Uterus (tissue), 4 donors: ENCODE measurements at places on chromosomes 5 and 9. TPM values are rescaled to one million over a fixed set of nuclear protein-coding genes. Genes with fewer than 3 reads are reported as not detected.

The RASA1 gene
- 59.9 TPM for total RNA-seq

The SPINK7 gene
- total RNA-seq, result not detected

The GZMA gene
- 1.7 TPM for total RNA-seq

The SEMA5A gene
- total RNA-seq, result 129 TPM

The ZDHHC21 gene
- total RNA-seq, result 9.4 TPM

The ADAMTS12 gene
- 23.8 TPM for total RNA-seq

The ISL1 gene
- total RNA-seq, result not detected
